Right renal cortex interstitium (tissue), 3 donors: ENCODE measurements at places on chromosomes 3 and 15.

- no peak for DNase-seq
Observed at GRCh38 chr3:147358144-147358992, 48.0 kb downstream of the ZIC4 start.

DNA sequence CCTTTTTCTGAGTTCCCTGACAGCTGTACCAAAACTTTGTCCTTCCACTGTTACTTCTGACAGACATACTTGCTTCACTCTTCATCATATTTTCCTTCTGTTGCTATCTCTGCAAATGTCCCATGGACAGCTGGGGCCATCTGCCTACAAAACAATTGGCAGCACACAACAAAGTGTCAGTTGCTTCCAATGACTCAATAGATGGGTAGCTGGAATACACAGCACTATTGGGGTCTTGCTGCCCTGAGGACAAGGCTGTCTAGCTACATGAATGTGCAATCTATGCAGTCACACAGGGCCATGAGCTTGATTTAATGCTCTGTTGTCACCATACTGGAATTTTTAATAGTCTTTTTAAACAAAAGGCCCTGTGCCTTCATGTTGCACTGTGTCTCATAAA is 192.8 kb downstream of the DTWD1 start:
- DNase-seq, result no peak

DNA sequence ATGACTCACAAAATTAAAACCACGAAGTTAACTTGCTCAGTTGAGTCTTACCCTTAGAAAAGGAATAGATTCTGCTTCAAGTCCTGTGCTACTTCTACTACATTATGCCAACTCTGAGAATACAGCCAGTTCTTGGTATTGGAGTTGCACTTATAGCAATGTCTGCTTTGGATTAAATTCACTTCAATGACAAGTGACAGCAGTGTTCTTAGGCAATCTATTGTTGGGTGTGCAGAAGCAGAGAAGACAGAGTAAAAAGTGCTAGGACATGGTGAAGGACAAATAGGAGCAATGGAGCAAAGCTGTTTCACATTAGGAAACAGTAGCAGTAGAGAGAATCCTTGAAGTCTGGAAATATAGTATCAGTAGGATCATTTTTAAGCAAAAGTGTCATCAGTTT is 713.1 kb downstream of the SI start:
- DNase-seq, result no peak

- DNase-seq, result no peak
Observed at GRCh38 chr3:99625237-99625622, 13.2 kb upstream of the COL8A1 start.

- no peak for DNase-seq
Observed at GRCh38 chr3:113828600-113828999, 10.0 kb upstream of the GRAMD1C start.

DNA sequence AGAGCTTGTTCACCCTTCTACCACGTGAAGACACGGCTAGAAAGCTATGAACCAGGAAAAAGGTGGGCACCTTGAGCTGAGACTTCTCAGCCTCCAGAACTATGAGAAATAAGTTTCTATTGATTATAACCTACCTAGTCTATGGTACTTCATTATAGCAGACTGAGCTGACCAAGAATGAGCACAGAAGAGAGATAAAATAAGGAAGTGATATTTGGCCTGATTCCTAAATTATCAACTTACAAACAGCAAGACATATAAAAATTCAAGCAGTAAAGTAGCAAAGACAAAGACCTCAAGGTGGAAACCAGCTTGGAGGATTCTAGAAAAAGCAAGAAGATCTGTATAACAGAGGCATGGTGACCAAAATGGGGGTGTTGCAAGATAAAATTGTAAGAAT is 63.9 kb upstream of the OSTN start:
- no peak for DNase-seq
